Renal pelvis (tissue), 12 donors: ENCODE measurements at places on chromosomes 4 and X. TPM values are rescaled to one million over a fixed set of nuclear protein-coding genes. Genes with fewer than 3 reads are reported as not detected.
A peak's percentile ranks its signal among the peaks of the same experiment; 100 is the strongest.

GRCh38 chrX:150049647-150050046 lies 111.4 kb upstream of the EOLA2 start:
- DNase-seq, result peak; percentile 40

DNA sequence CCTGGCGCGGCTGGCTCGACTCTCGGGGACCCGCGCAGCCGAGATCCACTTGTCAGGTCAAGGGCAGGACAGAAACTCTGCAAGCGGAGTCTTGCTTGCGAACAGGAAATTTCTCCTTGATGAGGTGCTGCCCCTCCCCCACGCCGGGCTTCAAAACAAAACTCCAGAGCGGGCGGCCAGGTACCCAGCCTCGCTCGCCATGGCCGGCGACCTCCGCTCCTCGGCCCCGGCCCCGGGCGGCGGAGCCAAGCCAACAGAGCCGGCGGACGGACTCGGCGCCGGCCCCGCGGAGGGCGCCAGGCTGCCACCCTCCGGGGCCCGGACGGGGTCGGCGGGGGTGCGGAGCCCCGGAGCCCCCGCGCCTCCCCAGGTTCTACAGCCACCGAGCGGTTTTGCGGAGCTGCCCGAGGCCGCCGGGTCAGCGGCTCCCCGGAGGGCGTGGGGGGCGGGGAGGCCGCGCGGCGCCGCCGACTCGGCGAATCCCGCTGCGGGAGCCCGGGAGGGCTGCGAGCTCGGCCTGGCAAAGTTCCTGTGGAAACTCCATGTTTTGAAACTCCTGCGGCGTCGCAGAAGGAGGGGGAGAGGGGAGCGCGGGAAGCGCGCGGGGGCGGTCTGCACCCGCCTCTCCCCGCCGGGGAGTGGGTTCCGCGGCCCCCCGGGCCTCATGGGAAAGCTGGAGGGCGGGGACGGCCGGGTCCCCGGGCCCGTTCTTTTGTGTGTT lies 11.7 kb upstream of the BCOR start:
- DNase-seq, result no peak

DNA sequence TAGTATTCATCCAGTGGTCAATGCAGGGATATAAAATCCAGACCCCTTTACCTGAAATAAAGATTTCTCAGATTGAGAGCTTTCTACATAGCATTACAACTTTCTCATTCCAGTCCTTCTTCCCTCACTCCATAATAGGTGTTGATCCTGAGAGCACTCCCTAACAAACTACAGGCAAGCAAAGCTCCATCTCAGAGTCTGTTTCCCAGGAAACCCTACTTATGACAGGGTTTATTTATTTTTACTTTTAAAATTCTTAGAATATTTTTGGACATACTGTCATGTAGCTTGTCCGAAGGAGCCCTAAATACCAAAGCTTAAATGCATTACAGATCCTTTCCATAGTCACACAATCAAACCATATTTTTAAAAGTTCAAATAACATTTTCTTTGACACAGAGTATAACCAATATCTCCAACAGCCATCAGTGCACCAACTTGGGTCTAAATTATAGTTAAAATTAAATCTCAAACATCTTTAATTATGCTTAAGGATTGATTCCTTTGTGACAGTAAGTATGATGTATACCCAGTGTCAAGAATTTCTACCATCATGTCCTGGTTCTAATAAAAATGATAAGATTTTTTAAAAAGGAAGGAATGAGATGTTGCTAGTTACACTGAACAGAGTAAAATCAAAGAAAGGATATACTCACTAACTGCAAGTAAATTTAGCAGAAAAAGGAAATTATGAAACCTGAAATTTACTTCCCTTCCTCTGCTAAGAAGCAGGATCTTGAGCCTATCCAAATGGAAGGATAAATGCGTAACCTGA lies 580.4 kb upstream of the ADGRL3 start:
- DNase-seq, result no peak

GRCh38 chr4:8682725-8683124 lies 90.2 kb downstream of the CPZ start:
- DNase-seq, result no peak

GRCh38 chr4:66294638-66295037 lies 624.3 kb upstream of the EPHA5 start:
- no peak for DNase-seq

DNA sequence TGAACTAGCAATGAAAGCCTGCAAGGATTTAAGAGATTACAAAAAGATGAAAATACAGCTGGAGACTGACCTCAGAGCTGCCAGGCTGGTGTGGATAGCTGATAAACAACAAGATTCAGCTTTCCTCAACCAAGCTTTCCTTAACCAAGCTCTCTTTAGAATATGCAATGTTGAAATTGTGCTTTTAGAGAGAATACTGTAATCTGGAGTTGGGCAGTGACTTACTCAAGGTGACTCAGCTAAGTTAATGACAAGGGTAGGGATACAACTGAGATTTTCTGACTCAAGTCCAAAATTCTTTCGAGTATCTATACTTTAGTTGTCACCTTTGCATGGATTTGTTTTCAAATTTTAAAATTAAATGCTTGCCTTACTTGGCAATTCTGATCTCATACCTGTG lies 98.0 kb downstream of the AMMECR1 start:
- no peak for DNase-seq

- DNase-seq, result peak; percentile 86
Measured at GRCh38 chrX:153972368-153973126, at the start of gene TMEM187. TMEM187 (plus strand) TSS chrX:153972754; CDS start chrX:153982063, 9,309 bp downstream.

GRCh38 chr4:75912968-75913367 lies 10.7 kb upstream of the PPEF2 start:
- no peak for DNase-seq

DNA sequence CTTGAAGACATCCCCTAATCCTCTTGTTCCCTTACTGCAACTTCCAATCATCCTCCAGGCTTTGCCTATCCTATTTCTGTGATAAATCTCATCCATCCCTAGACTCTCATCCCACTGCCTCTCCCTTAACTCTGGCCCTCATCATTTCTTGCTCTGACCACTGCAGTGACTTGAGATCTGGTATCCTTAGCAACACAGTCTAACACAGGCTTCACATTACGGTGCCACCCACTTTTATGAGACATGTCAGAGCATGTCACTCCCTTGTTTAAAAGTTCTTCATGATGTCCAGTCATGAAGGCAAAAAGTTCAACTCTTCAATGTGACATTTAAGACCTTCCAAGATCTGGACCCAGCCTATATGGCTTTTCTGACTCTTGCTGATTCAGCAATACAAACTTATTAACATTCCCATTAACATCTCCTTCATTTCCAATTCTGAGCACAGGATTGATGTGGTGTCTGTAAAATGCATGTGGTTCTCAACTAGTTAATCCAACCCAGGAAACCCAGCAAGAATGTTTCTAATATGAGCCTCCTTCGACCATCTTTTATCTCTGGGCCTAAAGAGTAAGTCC lies 64.0 kb downstream of the OR13H1 start:
- no peak for DNase-seq

GRCh38 chr4:128871948-128872347 lies 62.4 kb downstream of the JADE1 start:
- no peak for DNase-seq

- no peak for DNase-seq
Measured at GRCh38 chrX:135009838-135010237, 12.5 kb downstream of the RTL8B start.

DNA sequence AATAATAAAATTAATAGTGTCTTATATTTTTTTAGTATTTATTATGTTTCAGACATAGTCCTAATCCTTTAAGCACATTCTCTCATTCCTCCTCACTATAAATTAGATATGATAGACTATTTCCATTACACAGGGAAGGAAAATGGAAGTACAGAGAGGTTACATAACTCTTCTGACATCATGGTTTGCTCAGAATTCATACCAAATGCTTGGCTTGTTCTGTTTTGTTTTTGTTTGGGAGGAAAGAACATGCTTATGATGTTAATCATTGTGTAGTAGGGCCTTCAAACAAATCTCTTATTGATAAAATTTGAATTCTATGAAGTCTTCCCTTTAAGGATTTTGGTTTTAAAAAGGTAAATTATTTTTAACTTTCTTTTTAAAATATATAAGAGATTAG lies 59.5 kb downstream of the RXFP1 start:
- DNase-seq, result no peak

DNA sequence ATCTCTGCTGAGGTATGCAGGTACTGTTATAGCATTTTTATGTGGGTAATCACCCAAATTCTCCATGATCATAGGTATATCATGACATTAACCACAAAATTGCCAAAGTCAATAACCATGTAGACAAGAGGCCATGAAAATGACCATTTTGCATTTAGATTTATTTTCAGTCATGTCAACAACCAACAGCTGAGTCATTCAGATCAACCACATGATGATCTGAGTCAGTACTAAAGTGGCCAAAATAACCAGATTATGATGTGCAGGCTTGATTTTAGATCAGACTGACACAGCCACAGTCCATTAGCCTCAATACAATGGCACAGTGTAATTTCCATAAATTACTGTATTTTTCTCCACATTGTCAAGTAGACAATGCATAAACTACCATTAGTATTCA lies 240.5 kb downstream of the GRIA3 start:
- DNase-seq, result no peak

DNA sequence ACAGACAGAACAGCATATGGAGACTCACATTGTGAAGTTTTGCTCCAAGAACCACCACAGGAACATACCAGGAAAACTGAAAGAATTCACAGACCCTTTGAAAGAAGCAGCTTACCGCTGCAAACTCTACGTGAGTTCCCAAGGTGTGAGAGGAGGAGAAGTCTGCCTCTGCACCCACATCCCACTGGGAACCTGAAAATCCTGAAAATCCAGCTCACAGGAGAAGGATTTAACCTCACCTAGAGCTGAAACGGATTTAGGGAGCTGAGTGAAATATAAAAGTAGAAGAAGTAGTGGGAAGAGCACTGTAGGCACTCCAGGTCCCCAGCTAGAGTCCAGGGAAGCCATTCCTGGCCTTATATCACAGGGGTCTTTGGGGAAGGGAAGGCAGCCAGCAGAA lies 80.0 kb downstream of the FHIP1A start:
- DNase-seq, result no peak

DNA sequence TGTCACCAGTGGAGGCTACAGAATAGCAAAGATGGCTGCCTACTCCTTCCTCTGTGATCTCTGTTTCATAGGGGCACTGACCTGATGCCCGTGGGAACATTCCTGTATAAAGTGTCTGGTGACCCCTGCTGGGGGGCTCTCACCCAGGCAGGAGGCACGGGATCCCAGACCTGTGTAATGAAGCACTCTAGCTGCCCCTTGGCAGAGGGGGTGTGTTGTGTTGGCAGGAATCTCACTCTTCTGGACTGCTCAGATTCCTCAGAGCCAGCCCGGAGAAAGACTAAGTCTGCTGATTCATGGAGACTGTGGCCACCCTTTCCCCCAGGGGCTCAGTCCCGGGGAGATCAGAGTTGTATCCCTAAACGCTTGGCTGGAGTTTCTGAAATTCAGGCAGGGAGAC lies 648.3 kb downstream of the SPRY1 start:
- no peak for DNase-seq

FSTL5 gene
- polyA plus RNA-seq, result 3.4 TPM

RPL9 gene
- 1,516 TPM for polyA plus RNA-seq

HSFX2 gene
- 0.24 TPM for polyA plus RNA-seq

C4orf36 gene
- polyA plus RNA-seq, result 2.2 TPM

RRH gene
- 0.51 TPM for polyA plus RNA-seq

APOOL gene
- 18.3 TPM for polyA plus RNA-seq

MAML3 gene
- 17.6 TPM for polyA plus RNA-seq

ZNF732 gene
- 2.4 TPM for polyA plus RNA-seq

ABLIM2 gene
- 6.1 TPM for polyA plus RNA-seq

NUP62CL gene
- polyA plus RNA-seq, result 17.9 TPM

SSX2 gene
- not detected for polyA plus RNA-seq

LRP2BP gene
- 5.0 TPM for polyA plus RNA-seq

ANOS1 gene
- 9.4 TPM for polyA plus RNA-seq

PASD1 gene
- not detected for polyA plus RNA-seq

ESX1 gene
- polyA plus RNA-seq, result not detected
